ENCODE measurements at places on chromosomes 7 and 10.

GRCh38 chr7:128938544-128939074 lies 882 bp downstream of the IRF5 start:
- DNase-seq, result no peak

DNA sequence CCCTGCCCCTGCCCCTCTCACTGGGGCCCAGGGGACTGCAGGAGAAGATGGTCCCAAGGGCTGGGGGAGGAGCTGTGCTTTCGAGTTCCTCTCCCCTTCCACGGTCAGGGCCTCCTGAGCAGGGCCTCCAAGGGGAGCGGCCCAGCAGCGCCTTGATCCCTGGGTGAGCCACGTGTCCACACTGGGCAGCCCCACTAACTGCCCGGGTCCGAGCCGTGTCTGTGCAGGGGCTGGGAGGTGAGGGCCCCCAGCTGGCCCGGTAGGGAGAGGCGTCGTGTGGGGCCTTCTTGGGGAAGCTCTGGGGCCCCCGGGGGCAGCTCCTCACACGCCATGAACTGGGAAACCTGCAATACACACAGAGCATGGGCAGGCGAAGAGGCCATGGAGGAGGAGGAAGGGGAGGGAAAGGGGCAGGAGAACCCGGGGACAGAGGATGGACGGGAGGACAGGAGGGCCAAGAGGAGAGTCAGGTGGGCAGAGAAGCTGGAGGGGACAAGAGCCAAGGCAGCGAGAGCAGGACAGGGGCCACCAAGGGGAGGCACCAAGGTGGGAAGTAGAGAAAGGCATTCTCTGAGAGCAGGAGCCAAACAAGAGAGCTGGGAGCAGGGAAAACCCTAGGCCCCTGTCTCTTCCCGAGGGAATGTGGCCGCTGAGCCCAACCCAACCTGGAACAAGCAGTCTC lies 32.8 kb downstream of the KCNH2 start:
- DNase-seq, result no peak

DNA sequence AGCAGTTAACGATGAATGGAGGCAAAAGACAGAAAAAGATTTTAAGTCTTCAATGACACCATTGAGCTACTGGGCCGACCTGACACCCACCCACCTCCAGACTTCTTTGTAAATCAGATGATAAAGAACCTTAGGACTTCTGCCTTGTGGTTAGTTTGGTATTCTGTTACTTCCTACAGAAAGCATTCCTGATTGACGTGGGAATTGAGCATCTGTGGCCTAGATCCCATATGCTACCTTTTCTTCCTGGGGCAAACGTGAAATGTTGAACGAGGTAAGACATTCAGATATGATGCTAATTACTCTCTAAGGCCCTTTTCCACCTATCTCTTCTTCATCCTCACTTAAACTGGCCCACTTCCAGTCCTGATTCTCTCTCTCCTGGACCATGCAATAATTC lies 10.2 kb downstream of the PRLHR start:
- DNase-seq, result no peak

DNA sequence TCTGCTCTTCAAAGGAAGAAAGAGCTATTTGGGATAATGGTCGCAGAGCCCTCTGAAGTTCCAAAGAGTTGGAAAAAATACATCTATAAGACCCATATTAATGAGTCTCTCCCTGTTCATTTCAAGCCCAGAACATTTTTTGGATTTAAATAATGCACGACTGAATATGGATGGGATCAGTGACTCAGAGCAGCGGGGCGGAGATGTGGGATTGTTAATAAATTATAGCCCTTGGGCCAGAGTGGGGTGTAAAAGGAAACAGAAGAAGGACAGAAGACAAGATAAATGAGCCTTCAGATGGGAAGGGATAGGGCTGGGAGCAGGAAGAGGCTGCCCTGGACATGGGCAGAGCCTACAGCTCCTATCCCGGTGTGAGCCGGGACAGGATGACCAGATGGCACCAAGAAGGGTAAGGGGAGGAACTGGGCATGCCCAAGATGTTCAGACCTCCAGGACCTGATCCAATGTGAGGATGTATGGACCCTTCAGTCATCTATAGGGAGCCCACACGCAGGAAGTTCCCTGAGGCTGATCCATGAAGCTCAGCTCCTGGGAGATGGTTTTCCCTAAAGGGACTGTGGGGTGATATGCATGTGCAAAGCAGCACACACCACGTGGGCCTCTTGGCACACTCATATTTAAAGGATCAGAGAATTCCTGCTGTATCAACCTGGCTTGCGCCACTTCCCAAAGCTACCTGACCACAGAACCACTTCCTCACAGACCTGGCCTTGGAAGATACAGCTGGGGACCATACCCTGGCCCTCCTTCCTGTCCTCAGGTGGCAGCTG lies 96.1 kb upstream of the PLXNA4 start:
- DNase-seq, result no peak

GRCh38 chr10:18104223-18104872 lies 35.9 kb upstream of the CACNB2 start:
- peak; percentile 18 for DNase-seq

GRCh38 chr10:13560597-13560996 lies 26.2 kb upstream of the PRPF18 start:
- no peak for DNase-seq

DNA sequence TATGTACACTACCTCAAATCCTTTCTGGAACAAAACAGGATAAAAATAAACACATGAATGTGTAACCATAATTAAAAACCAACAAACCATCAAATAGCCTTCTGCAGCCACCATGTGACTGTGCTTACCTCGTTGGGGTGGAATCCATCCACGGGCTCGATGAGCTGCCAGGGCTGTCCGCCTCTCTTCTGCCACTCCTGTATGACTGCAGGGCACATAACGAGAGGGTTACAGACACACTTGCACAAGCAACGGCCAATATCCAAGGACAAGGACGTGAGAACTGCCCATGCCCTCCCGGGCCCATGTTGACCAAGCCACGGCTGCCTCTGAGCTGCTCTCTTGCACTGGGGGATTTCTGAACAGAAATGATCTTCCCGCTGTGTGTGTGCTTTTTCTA lies 132.2 kb downstream of the ANLN start:
- no peak for DNase-seq

All from stimulated activated CD4-positive, alpha-beta T cell treated with anti-CD3 and anti-CD28 coated beads, Interleukin-15, amount 100 ng/mL, for 1 hour (primary cell).